ENCODE measurements at places on chromosomes 1 and 21. TPM values are rescaled to one million over a fixed set of nuclear protein-coding genes. Genes with fewer than 3 reads are reported as not detected.

GRCh38 chr21:28592205-28592865 is 400.3 kb downstream of the LTN1 start:
- no peak for DNase-seq

The LINGO4 gene
- not detected for total RNA-seq

DNA sequence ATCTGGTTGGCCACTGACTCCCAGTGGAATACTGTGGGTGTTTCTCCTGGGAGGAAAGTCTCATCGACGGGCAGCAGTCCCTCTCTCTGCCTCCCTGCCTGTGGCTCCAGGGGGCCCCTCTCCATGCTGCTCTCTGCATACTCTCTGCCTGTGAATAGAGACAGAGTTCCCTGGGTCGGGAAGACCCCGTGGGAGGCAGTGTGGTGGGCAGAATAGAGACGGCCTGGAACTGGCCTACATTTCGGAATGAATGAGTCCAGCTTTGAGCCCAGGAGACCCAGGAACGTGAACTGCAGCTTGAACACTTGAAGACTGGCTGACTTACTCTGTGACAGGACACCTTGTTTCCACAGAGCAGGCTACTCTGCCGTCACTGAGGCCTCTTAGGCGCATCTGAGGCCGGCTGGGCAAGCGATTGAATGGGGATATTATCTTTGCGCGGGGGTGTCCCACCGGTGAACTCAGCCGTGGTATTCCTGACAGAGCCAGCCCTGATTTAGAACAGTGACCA is 64.0 kb downstream of the KIF21B start:
- no peak for DNase-seq

The MAP10 gene
- total RNA-seq = 2.3 TPM
